Activated naive CD8-positive, alpha-beta T cell treated with anti-CD3 and anti-CD28 coated beads for 36 hours (primary cell): ENCODE measurements at places on chromosomes 5 and 9.
A peak's percentile ranks its signal among the peaks of the same experiment; 100 is the strongest.

DNA sequence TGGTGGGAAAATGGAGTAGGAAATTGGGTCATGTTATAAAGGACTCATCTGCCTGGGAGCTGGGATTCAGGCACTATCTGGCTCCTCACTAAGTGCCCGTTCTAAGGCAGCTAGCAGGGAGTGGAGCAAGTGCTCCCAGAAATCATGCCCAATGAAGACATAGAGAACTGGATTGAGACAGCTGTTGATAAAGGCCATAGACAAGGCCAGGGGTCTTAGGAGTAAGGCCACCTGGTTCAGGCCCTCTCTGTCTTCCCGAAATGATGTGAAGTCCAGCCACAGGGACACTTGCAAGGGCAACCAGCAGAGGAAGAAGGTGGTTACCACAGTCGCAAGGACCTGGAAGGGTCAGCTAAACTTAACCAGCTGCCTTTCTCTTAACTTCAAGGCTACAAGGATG lies 20.1 kb upstream of the SPINK1 start:
- no peak for DNase-seq

DNA sequence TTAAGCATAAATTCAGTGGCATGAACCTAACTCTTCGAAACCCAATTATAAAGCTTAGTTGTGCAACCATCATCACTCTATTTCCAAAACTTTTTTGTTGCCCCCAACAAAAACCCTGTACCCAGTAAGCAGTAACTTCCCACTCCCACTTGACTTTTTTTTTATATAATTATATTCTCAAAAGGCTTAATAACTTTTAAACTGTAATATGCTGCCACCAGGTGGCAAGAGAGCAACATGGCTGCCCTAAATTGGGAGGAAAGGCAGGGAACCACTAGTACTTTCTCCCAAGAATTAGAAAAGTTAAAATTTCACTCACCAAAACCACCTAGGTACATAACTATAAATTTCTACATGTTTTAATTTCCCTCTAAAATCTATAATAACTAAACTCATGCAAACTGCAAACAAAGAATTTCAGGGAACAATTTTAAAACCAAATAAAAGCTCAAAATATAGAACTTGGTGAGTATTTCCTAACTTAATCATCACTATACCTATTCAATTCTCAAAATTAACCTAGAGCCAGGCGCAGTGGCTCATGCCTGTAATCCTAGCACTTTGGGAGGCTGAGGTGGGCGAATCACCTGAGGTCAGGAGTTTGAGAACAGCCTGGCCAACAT lies 50.2 kb upstream of the RNF38 start:
- no peak for DNase-seq

GRCh38 chr5:40652441-40653220 lies 27.1 kb upstream of the PTGER4 start:
- peak; percentile 17 for DNase-seq

- no peak for DNase-seq
Measured at GRCh38 chr9:27029186-27029585, 23.7 kb upstream of the LRRC19 start.

GRCh38 chr5:144139586-144139985 lies 30.9 kb downstream of the YIPF5 start:
- DNase-seq: no peak

DNA sequence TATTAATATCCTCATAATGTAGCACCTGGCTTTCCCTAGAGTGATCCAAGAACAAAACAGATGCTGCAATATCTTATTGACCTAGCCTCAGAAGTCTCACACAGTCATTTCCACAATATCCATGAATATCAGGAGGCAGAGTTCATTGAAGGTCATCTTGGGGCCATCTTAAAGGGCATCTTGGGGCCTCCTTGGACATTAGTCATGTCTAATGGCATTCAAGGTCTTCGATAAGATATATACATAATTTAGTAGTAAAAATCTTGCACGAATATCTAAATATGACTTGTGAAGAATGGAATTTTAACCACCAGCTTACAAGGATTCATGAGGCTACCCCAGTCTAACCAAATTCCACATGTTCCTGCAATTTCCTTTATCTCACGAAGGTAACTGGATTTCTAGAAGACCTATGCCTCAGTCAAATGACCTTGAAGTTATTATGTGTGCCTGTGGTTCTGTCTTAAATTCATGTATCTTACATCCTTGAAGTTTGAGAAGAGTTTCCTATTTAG lies 163.6 kb upstream of the SPEF2 start:
- DNase-seq: no peak

- DNase-seq: no peak
Measured at GRCh38 chr9:3894772-3895171, 369.0 kb upstream of the RFX3 start.

DNA sequence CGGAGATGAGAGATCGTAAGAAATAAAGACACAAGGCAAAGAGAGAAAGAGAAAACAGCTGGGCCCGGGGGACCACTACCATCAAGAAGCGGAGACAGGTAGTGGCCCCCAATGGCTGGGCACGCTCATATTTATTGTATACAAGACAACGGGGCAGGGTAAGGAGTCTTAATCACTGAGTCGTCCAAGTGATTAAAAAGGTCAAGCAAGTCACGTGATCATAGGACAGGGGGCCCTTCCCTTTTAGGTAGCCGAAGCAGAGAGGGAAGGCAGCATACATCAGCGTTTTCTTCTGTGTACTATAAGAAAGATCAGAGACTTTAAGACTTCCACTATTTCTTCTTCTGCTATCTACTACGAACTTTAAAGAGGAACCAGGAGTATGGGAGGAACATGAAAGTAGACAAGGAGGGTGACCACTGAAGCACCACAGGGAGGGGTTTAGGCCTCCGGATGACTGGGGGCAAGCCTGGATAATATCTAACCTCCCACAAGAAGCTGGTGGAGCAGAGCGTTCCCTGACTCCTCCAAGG lies 24.6 kb upstream of the QSOX2 start:
- DNase-seq: no peak

DNA sequence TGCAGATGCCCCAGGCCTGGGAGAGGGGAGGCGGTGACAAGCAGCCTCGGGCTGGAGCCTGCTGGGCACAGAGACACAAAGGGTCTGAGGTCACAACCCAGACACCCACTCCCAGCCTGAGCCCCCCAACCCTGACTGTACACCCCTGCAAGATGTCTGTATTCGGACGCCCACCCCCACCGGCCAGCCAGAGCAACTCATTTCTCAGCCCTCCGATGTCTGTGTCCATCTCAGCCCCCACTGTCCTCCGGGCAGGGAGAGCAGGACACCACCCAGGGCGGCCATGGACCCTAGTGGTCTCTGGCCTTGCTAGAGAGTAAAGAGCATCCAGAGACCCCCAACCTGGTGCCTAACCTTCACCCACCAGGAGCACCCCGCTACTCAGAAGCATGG lies 3.9 kb downstream of the LCN12 start:
- DNase-seq: no peak

GRCh38 chr9:99595796-99596195 lies 225.9 kb upstream of the NR4A3 start:
- peak; percentile 9 for DNase-seq

DNA sequence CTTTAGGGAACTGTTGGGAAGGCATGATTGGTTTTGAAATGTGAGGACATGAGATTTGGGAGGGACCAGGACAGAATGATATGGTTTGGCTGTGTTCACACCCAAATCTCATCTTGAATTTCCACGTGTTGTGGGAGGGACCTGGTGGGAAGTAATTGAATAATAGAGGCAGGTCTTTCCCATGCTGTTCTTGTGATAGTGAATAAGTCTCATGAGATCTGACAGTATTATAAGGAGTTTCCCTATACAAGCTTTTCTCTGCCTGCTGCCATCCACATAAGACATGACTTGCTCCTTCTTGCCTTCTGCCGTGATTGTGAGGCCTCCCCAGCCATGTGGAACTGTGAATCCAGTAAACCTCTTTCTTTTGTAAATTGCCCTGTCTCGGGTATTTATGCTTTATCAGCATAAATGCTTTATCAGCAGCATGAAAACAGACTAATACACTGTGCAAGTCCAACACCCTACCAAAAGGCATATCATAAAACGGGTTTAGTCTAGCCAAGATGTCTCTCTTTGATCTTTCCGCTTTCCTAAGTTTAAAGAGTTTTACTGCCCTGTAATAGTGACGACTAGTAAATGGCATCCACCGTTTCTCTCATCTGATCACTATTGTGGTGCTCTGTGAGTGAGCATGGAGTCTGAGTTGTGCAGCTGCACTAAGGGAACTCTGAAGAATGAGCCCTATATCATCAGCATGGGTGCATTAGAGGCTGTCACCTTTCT lies 12.9 kb upstream of the ZNF782 start:
- DNase-seq: no peak

- DNase-seq: no peak
Measured at GRCh38 chr5:68408345-68408871, 192.9 kb downstream of the PIK3R1 start.

DNA sequence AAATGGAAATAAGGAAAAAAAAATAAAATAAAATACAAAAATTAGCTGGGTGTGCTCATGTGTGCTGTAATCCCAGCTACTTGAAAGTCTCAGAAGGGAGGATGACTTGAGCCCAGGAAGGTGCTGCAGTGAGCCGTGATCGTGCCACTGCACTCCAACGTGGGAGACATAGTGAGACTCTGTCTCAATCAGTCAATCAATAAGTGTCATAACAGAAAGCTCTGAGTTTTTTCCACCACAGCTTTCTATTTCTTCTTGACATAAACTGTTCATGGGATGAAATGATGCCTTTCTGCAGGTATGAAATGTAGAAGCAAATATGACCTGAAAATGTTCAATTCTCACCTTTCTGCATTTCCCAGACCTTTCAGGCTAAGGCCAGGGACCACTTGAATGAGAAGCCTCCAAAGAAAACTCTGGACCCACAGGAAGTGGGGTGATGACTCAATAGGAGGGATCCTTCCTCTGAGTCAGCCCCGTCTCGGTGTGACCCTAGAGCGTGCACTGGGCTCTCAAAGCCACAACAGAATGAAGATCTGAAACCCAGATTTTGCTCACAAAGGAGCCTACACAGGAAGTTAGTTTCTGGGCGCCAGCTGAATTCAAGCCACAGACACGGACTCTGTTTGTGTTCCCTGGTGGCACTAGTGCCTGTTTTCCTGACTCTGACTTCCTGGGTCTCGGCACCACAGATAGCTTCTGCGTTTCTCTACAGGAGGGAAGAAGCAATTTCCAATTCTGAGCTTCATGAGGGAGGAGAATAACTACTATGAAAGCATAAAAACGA lies 62.0 kb downstream of the ANKH start:
- DNase-seq: peak; percentile 82

- no peak for DNase-seq
Measured at GRCh38 chr5:34811706-34812105, 27.3 kb upstream of the TTC23L start.

DNA sequence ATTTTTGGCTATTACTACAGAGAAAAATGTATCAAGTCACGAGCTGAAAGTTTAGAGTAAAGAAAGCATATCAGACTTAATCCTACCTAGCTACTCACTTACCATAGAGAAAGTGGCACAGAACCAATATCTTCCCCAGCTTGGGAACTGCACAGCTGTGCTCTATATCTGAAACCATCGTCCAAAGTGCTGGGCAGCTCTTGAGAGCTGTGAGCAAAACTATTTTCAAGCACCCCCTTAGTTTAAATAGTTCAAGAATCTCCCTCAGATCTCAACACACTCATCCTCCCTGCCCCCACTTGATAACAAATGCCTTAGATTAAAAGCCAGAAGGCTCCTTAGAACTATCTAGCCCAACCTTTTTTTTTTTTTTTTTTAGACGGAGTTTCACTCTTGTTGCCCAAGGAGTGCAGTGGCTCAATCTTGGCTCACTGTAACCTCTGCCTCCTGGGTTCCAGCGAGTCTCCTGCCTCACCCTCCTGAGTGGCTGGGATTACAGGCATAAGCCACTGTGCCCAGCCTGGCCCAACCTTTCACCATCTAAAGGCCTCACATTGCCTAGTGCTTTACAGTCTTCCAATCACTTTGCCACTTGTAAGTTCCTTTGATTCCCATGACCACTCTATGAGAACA lies 94.2 kb upstream of the APC start:
- no peak for DNase-seq

DNA sequence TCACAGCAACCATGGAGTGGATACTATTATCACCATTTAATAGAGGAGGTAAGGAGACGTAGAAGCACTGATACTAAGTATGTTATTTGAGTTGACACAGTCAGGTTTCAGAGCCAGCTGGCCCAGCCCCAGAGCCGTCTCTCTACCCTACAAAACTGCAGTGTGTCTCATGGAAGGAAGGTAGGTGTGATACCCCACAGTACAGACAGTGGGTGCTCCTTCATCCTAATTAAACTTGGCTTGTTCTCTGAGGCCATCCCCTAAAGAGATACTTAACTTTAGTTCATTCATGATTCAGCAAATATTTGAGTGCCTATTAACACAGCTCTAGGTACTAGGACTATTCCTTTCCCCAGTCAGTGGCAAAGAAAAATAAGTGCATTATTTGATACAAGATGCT lies 22.6 kb downstream of the PIP5K1B start:
- no peak for DNase-seq

- no peak for DNase-seq
Measured at GRCh38 chr9:135214054-135214640, 126.7 kb downstream of the OLFM1 start.

- no peak for DNase-seq
Measured at GRCh38 chr9:32351845-32352244, 32.6 kb upstream of the ACO1 start.

- DNase-seq: no peak
Measured at GRCh38 chr5:151107084-151107483, 26.2 kb upstream of the TNIP1 start.

DNA sequence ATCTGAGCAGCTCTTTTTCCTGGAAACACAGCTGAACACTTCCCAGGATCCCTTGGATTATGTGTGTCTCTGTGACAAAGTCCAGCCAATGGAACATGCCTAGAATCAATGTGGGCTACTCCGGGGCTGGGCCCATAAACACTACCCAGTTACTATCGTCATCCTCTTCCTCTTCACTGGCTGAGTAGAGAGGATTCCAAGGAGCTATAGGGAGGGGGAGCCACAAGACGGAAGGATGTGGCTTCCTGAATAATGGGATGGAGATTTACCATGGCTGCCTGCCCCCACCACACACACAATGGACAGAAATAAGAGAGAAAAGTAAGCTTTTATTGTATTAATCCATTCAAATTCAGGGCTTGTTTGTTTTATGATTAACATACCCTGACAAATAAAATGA lies 22.1 kb upstream of the TAS2R1 start:
- DNase-seq: no peak

- DNase-seq: no peak
Measured at GRCh38 chr5:116176121-116176520, 91.3 kb downstream of the COMMD10 start.

- peak; percentile 8 for DNase-seq
Measured at GRCh38 chr5:16759147-16759773, 142.5 kb upstream of the RETREG1 start.

DNA sequence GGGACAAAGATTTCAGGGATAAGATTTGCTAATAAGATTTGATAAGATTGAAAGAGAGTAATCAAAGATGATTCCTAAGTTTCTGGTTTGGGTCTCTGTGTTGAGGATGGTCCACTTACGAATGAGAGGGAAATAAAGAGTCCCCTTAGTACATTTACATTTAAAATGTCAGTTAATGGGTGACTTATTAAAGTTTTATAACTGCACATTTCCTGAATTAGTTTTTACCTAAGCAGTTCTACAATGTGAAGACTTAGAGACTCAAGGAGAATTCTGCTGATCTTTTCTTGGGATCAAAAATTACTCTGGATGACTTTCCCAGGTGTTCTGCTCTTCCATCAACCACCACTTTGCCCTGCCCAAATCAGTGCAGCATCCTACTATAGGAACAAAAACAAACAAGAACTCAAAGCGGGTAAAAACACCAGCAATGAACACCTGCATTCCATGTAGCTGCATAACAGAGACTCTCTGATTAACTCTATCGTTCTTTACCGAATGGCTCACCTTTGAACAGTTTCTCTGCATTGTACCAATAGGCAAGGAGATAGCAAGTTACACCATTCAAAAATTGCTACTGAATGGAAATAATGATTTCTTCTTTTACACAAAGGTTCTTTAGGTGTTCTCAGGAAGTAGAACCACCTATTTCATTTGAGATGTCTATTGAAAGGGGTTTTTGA lies 65.3 kb downstream of the PRLR start:
- no peak for DNase-seq
